ENCODE measurements at places on chromosomes 4 and X. TPM values are rescaled to one million over a fixed set of nuclear protein-coding genes. Genes with fewer than 3 reads are reported as not detected.

The FAT1 gene
- 173 TPM for total RNA-seq

The DSPP gene
- total RNA-seq, result not detected

- H3K4me3 ChIP-seq, result no peak overlapping the region
- no peaks in the 10 kb centered on the region for H3K27me3 ChIP-seq
- peak overlapping the region; percentile 8 for H3K27ac ChIP-seq
- H3K36me3 ChIP-seq, result no peaks in the 10 kb centered on the region
- no peak for DNase-seq
Observed at GRCh38 chrX:40996886-40997530, 88.2 kb upstream of the USP9X start.

DNA sequence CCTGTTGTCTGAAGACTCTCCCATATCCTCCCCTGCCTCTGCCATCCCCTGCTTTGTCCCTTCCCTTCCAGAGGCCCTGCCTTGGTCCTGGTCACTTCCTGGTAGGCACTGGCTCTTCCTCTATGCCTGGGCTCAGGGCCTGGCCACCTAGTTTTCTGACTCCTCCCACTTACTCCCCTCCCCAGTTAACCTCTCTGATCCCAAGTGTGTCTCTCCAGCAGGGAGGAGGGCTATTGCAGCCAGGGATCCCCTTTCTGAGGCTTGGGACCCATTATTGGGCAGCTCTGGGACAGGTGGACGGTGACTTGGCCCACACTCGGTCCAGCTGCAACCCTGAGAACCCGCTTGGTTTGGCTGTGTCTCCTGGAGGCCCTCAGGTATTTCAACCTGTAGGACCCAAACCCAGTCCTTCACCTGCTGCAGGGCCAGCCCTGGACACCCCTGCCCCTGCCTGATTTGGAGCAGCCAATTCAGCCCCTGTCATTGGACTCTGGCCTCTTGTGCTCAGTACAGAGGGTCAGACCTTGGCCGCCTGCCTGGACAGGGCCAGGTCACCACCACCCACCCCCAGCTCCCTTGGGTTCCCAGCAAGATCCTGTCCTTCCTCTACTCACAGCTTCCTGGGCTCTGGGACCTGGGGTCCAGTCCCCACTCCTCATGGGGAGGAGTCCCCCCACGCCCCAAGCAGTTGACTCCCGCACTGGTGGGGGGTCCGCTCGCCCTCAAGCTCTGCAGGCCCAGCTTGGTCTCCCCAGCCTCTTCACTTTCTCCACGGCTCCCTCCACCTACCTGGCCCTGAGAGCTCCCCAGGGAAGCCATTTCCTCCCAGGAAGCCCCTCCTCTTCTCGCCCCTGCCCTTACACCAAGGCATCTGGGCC is 1.1 kb upstream of the SH3BP2 start:
- no peak overlapping the region for H3K4me3 ChIP-seq
- H3K27ac ChIP-seq, result peak overlapping the region; percentile 71
- H3K4me1 ChIP-seq, result peaks cover 55% of the 10 kb centered on the region
- no peaks in the 10 kb centered on the region for H3K36me3 ChIP-seq
